ENCODE measurements at places on chromosomes 7 and 10.

GRCh38 chr7:131374821-131375220 lies 47.1 kb downstream of the MKLN1 start:
- DNase-seq: no peak

- no peak for DNase-seq
These were observed 35.6 kb upstream of the PDLIM1 start for GRCh38 chr10:95326396-95326795.

- no peak for DNase-seq
These were observed 383.9 kb downstream of the CALN1 start for GRCh38 chr7:72028267-72028666.

DNA sequence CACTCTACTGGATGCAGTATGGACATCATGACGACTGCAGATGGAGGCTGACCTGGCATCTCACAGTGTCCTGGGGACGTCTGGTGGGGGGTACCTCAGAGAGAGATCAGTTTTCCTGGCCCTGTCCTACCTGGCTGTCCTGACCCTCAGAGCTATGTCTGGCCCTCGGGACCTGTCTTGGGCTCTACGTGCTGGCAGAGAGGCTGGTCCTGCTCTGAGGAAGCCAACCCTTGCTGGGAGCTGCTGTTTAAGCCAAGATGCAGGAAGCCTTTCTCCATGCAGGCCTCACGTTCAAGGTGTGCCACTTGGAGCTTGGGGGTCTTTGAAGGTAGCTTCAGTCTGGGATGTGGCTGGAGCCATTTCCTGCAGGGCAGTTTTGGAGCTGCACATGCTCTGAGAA lies 42.1 kb upstream of the CXCL12 start:
- DNase-seq: no peak

- DNase-seq: no peak
These were observed 982 bp downstream of the PGAM1 start for GRCh38 chr10:97426776-97427570.

DNA sequence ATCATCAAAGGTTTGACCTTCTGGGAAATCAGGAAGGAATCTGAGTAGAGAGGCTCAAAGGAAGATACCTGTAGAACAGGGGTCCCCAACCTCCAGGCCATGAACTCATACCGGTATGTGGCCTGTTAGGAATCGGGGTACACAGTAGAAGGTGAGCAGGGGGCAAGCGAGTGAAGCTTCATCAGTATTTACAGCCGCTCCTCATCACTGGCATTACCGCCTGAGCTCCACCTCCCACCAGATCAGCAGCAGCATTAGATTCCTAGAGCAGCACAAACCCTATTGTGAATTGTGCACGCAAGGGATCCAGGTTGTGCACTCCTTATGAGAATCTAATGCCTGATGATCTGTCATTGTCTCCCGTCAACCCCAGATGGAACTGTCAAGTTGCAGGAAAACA lies 158.5 kb upstream of the CACNA2D1 start:
- DNase-seq: no peak

- no peak for DNase-seq
These were observed 12.4 kb upstream of the PTPN12 start for GRCh38 chr7:77524731-77525130.

GRCh38 chr7:30598121-30598876 lies 3.6 kb downstream of the GARS1 start:
- DNase-seq: no peak

DNA sequence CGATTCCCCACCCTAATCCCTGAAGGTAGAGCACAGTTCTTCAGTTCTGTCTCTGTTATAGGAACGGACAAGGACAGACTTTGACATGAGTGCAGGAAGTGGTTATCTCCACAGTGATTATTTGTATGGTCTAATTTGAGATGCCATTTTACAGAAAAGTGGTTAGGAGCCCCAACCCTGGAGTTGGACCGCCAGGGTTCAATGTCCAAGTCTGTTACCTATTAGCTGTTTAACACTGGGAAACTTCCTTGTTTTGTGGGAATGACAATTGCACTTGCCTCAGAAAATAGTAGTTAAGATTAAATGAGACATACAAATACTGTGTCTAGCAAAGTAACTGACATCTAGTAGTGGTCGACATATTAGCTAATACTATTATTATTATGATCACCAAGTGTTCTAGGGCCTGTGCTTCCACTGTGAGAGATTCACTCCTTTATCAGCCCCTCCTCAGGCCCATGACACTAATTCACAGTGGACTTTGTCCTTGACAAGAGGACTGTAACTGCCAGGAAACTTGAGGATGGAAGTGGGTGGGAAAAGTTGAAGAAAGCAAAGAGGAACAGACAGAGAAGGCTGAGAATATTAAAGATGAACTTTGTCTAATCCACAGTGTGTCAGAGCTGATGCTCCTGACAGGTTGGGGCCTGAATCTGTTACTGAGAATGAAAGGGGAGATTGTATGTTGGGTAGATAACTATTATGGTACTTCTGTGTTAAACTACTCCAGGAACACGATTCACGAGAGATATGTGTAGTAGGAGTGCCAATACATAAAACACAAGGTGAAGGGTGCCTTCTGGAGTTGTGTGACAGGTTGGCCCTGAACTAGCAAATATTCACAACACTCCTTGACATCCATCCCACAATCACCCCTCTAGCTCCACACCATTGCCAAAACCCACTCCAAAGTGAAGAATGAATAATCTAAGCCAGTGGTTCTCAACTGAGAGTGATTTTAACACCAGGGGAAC lies 66.4 kb downstream of the TAC1 start:
- no peak for DNase-seq

DNA sequence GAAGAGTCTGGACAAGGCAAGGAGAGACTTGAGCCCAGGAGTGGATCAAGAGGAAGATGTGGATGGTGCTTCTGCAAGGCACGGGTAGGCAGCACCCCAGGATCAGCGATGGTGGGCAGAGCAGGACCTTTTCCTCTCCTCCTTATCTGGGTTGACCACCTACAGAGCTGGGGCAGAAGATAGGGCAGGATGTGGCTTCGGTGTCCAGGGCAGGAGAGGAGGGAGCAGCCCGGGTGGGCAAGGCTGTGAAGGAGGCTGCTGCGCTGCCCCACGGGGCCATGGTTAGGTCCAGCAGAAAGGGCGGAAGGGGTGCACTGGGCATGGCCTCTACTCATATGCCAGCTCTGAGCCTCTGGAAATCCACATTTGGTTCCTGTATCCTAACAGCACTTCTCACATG lies 20.0 kb upstream of the PARP12 start:
- no peak for DNase-seq

GRCh38 chr10:126685756-126686155 lies 15.3 kb upstream of the C10orf90 start:
- DNase-seq: no peak

- no peak for DNase-seq
These were observed 262.8 kb downstream of the BBS9 start for GRCh38 chr7:33392148-33392547.

DNA sequence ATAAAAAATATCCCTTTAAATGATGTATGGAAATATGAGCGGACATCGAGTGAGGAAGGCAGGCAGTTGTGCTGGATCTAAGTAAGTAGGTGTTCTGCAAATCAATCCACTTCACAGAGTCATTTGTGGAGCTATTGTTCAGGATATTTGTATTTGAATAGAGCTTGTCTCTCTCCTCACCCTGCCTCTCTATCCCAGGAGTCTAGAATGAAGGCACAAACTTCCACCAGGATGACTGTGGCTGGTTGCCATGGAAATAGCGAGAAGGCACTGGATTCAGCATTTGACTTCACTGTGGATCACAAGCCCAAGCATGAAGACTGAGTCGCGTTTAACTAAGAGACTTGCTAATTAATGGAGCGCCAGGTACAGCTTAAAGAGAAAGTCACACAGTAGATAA lies 53.2 kb downstream of the NPY start:
- no peak for DNase-seq

DNA sequence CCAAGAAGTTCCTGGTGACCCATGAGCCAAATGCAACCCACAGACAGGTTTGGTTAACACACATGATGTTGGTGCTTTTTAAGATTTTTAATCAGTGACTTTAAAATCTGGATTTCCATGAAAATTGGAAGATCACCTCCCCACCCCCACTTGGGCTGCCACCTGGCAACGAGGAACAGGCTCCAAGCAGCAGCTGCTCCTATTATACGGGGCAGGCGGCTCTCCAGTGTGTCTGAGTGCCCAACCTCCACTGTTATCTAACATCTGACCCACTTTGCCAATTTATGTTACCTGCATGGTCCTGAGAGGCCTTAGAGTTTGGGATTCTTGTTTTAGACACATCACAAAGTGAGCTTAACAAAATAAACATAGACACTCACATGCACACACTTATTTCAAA lies 56.4 kb downstream of the SGMS1 start:
- no peak for DNase-seq

DNA sequence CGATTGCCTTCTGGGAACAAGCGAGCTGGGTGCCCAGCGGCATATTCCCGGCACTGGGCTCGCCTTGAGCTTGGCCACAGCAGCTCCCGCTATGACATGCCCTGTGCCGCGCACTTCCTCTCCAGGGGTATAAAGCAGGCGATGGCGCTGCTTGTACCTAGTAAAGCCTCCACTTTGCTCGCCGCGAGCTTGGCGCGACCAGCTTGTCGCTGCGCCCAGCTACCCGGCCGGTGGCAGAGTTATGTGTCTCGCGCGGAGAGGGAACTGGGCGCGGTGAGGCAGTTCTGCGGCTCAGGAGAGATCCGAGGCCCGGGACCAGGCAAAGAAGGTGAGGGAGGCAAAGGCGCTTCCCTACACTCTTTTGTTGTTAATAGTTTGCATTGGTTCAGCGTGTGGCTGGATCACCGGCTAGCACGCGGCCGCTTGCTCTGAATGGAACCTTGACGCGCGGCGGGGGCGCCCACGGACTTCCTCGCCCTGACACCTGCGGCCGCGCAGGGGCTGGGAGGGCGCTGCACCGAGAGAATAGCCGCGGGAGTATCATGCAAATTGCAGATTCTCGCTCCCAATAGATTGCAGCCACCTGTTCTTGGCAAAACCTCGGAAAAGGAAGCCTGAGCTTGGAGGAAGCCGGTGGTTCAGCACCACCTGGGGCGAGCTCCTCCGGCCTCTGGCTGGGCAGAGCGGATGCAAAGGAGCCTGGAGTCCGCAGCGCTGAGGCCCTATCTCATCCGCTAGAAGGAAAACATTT lies 3.0 kb upstream of the BUB3 start:
- DNase-seq: no peak

DNA sequence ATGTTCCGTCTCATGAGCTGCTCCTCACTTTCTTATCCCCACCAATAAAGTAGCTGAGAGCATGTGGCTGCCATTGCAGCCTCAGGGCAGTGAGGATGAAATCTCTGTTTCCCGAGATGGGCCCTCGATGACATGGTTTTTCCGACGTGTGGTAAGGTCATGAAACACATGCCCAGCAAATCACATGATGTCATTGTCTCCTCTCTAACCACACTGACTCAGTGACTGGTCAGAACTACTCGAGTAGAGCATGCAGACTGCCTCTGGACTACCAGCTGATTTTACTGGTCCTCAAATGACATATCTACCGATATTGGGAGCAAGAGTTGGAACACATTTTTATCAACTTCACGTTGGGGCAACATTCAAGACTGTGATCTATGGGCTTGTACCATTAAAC lies 786.1 kb downstream of the CNTNAP2 start:
- DNase-seq: no peak

- DNase-seq: no peak
These were observed 26.0 kb downstream of the GSDME start for GRCh38 chr7:24731313-24731712.

DNA sequence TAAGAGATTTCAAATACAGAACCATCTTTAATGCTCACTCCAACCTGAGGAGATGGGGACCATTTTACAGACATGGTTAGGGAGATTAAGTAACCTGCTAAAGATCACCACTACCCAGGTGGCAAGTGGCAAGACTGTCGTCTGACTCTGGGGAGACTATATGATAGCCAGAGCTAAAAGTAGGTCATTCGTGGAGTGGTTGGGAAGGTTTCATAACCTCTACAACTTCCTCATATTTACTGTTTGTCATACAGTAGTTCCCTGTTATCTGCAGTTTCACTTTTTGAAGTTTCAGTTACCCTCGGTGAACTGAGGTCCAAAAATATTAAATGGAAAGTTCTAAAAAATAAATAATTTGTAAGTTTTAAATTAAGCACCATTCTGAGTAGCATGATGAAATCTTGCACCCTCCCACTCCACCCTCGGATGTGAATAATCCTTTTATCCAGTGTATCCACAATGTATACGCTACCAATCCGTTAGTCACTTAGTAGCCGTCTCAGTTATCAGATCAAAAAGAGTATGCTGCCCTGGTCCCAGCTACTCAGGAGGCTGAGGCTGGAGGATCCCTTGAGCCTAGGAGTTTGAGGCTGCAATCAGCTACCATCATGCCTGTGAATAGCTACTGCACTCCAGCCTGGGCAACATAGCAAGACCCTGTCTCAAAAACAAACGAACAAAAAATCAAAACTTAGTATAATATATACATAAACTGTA lies 14.9 kb upstream of the LGI1 start:
- DNase-seq: no peak

- DNase-seq: no peak
These were observed 458.4 kb downstream of the DNAJB6 start for GRCh38 chr7:157795199-157795598.

Data from activated T-cell treated with anti-CD3 and anti-CD28 coated beads for 1 hour (primary cell).